Smooth muscle cell of the coronary artery (primary cell): ENCODE measurements at places on chromosomes 1 and 21. TPM values are rescaled to one million over a fixed set of nuclear protein-coding genes. Genes with fewer than 3 reads are reported as not detected.

COL11A1 gene
- total RNA-seq, result 0.45 and 6.7 TPM in 2 replicates

KIF2C gene
- total RNA-seq, result 1.8 and 10.5 TPM in 2 replicates

PRDM16 gene
- total RNA-seq, result 3.6 and 11.4 TPM in 2 replicates

OR2G6 gene
- total RNA-seq, result not detected in 2 replicates

IFI44 gene
- 10.4 and 11.2 TPM in 2 replicates for total RNA-seq

KRTAP12-3 gene
- total RNA-seq, result not detected in 2 replicates

INKA2 gene
- total RNA-seq, result 1.1 and 5.7 TPM in 2 replicates

CFAP126 gene
- total RNA-seq, result not detected in 2 replicates

IVL gene
- total RNA-seq, result not detected in 2 replicates

C1orf226 gene
- total RNA-seq, result under 0.01 TPM in 1 of 2 replicates, not detected in the other

RHOU gene
- total RNA-seq, result 0.45 and 4.8 TPM in 2 replicates

FMO1 gene
- total RNA-seq, result 1.4 TPM in 1 of 2 replicates, not detected in the other

TNNI3K gene
- total RNA-seq, result 0.53 and 0.94 TPM in 2 replicates

TFF3 gene
- 0.47 TPM in 1 of 2 replicates, not detected in the other for total RNA-seq

F11R gene
- total RNA-seq, result 20.8 and 24.5 TPM in 2 replicates

ZC3H12A gene
- total RNA-seq, result 2.2 and 15.3 TPM in 2 replicates

ADAMTS5 gene
- total RNA-seq, result 0.08 and 8.1 TPM in 2 replicates
